ENCODE measurements at places on chromosomes 2 and 18.

- no peak for DNase-seq
Observed at GRCh38 chr2:150608341-150608740, 120.9 kb upstream of the RND3 start.

DNA sequence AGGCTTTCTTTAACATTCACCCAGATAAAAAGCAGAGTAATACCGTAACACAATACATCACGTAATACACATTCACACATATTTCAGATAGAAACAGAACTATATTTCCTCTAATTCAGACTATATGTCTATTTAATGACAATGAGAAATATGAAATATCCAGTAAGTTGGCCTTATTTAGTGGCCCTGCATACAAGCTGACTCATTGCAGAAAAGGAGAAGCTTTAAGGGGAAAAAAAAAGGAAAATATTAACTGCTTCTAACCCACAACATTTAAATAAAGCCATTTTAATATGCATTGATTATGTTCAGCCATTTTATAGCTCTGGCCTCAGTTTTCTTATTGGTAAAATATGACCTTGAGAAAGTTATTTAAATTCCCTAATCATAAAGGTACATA lies 94.8 kb downstream of the PPP1R1C start:
- DNase-seq: no peak

DNA sequence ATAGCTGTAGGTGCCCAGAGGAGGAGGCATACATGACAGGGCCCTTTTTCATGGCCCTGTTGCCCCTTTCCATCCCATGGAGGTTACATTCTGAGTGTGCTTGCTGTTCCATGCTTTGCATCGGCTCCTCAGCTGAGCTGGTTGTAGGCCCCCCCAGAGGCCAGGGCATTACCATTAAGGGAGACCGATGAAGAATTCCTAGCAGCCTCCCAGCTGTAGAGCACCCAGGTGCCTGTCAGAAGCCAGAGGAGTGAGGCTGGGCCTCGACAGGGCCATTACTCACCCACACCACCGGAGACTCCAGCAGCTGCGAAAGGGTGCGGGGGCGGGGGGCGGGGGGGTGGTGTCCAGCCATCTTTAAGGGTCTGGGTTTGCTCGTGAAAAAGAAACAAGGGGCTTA lies 72.2 kb downstream of the GALNT14 start:
- no peak for DNase-seq

DNA sequence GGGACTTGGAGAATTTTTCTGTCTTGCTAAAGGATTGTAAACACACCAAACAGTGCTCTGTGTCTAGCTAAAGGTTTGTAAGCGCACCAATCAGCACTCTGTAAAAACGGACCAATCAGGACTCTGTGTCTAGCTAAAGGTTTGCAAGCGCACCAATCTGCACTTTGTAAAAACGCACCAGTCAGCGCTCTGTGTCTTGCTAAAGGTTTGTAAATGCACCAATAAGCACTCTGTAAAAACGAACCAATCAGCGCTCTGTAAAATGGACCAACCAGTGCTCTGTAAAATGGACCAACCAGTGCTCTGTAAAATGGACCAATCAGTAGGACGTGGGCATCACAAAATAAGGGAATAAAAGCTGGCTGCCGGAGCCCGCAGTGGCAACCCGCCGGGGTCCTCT lies 16.5 kb downstream of the ABI2 start:
- no peak for DNase-seq

DNA sequence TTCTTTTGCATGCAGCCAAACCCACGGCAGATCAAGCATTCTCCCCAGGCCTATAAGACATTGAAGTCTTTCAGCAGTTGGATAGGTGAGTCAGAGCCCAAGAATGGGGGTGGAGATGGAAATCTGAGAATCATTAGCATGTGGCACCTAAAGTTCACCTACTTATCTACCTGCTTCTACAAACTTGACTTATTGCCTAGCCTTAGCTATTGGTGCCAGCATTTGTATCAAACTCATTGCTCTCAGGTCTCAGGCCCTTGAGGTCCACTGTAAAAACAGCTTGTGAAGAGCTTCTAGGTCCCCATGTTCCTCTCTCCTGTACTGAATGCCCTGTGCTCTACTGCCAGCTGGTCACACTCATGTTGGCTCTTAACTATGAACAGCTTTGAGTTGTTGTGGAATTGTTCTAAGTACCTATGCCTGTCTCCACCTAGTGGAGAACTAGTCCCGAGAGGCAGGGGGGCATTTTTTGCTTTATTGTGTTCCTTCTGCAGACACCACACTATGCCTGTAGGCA lies 278.4 kb upstream of the SPRED2 start:
- DNase-seq: no peak

DNA sequence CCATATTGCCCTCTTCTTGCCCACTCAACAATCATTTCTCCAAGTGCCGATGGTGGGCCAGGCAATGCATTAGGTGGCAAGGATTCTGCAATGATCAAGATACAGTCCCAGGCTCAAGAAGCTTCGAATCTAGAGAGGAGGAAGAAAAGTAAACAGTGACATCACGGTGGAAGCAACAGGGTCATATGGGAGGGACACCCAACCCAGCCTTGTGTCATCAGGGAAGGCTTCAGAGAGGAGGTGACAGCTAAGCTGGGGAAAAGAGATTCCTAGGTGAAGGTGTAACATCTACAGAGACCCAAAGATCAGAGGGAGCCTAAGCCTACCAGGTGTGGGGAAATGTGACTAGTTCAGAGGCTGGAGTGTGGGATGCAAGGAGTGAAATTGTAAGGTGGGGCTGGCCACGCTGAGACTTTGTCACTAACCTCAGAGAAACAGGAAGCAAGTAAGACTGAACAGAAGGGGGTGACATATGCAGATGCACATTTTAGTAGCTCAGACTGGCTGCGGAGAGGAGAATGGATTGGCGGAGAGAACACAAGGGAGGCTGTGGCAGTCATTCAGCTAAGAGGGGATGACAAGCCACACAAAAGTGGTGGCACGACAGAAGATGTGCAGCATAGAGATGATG lies 104.9 kb downstream of the ANKRD44 start:
- DNase-seq: no peak

GRCh38 chr2:48755473-48755872 lies at the start of gene LHCGR:
Gene LHCGR, minus strand, starts transcription at chr2:48755724. Its CDS starts 53 bp downstream, at chr2:48755671.
- no peak for DNase-seq

DNA sequence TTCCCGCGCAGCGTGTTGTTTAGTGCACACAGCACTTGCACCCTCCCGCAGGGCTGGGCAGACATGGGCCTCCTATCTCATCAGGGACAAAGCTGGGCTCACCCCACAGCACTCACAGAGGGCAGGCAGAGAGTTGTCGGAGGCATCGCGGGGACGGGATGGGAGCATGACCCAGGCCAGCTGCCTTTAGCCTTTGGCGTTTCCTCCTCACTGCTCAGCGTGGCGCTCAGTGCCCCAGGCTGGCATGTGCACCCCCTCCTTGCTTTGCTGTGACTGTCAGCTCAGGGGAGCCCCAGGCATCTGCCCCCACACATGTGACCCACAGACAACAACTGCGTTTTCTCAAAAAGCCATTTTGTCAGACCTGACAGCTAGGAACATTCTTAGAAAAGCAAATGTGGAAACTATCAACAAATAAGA lies 101.1 kb downstream of the RNF144A start:
- no peak for DNase-seq

- no peak for DNase-seq
Observed at GRCh38 chr2:69582582-69583176, 60.9 kb downstream of the AAK1 start.

- DNase-seq: no peak
Observed at GRCh38 chr2:64276417-64277095, 132.3 kb upstream of the PELI1 start.

DNA sequence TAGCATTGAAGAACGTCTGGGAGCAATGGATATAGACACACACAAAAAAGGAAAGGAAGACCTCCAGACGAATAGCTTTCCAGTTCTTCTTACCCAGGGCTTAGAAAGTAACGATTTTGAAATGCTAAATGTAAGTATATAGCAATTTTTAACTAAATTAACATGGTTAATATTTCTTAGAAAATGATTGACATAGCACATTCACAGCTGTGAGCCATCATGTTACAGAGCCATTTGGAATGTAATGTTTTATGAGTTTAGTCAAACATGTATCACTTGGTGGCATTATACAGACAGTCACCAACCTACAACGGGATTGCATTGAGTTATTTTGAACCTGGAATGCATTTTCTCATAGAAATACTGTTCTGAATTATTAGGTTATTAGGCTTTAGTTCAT lies 35.1 kb downstream of the WDR43 start:
- DNase-seq: no peak

DNA sequence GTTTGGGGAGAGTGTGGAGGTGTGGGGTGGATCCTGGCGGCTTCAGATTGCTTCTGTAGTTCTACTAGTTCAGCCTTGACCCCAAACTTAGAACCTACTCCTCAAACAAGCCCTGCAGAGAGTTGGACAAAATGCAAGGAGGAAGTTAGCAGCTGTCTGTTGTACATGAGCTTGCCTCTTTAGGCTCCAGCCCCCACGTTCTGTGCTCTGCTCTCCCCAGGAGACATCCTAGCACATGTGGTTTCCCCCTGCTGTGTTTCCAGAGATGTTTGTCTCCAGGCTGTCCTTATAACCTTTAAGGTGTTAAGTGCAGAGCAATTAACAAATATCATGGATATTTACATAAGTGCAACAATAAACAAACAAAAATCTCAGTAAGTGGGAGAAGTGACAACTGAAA lies 111.1 kb downstream of the ACOXL start:
- no peak for DNase-seq

GRCh38 chr2:88897715-88898114 lies 206.2 kb downstream of the RPIA start:
- DNase-seq: no peak

DNA sequence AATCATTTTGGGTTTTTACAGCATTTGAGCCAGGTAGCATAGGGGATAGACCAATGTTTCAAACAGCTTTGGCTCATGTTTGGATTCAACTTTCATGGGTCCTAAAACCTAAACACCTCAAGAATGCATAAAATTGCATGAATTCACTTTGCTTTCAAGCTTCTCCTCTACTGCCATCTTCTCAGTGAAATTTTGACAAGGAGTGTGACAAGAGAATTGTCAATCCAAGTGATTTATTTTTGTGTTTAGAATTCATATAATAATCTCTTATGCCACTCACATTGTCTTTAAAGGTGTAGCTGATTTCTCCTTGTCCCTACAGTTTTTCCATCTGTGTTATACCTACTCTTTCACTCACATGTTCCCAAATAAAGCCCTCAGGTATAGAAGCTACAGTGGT lies 264.8 kb upstream of the RND3 start:
- DNase-seq: no peak

- no peak for DNase-seq
Observed at GRCh38 chr2:94993176-94994062, 32.1 kb upstream of the MAL start.

GRCh38 chr2:182606728-182607681 lies 109.1 kb upstream of the DNAJC10 start:
- no peak for DNase-seq

GRCh38 chr2:86383844-86384243 lies 46.4 kb upstream of the REEP1 start:
- DNase-seq: no peak
